ENCODE measurements at places on chromosomes 16 and 17.

DNA sequence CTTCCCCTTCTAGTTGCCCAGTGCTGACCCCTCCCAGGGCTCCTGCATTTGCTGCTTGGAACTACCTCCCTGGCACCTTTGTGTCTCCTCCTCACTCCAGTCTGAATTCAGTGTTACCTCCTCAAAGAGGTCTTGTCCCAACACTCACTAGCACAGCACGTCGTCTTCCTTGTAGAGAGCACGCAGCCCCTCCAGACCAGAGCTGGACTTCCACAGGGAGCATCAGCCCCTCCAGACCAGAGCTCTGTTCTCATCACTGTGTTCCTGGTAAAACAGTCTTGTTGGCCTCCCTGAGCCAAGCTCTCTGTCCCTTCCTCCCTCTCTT lies 27.8 kb upstream of the MGAT5B start:
- no peak for DNase-seq

DNA sequence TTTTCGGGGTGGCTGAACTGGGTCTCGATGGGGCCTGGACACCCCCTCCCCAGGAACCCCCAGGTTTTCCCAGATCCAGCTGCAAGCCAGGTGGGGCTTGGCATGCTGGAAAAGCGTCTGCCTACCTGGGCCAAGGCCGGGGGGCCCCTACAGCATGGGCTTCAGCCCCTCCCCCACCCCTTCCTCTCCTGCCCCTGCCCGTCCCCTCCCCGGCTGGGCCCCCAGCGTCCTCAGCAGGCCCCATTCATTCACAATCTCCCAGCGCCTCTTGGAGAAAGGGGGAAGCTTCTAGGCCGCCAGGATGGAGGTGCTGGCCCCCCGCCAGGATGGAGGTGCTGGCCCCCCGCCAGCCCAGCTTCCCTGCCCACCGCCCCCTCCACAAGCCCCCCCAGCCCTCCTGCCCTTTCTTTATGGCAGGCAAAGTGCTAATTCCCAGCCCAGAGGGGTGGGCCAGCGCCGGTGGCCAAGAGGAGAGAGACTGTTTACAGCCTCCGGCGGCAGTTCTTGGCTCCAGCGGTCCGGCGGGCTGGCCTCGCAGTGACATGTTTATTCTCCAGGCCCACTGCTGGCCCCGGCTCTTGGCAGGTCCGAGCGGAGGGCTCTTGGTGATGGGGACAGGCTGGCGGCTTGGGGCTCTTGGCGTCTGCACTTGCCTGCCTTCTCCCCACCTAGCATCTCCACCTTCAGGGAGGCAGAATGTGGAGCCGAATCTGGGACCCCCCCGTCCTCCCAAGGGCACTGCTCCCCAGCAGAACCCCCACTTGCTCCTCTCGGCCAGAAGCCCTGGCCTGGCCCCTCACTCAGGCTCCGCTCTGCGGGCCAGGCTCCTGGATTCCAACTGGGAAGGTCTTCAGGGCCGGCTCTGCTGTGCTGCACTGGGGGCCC lies 94.4 kb upstream of the CIBAR2 start:
- no peak for DNase-seq

- DNase-seq: peak; percentile 62
These were observed 484 bp downstream of the FZD2 start for GRCh38 chr17:44557651-44558285.

- DNase-seq: no peak
These were observed 51.0 kb downstream of the VAC14 start for GRCh38 chr16:70749681-70750601.

GRCh38 chr16:89422905-89423630 lies 67.3 kb downstream of the ANKRD11 start:
- DNase-seq: peak; percentile 79

All from stimulated activated CD4-positive, alpha-beta T cell treated with anti-CD3 and anti-CD28 coated beads, Interleukin-15, amount 100 ng/mL, for 24 hours (primary cell).